Ovary (tissue), 10 donors: ENCODE measurements at places on chromosomes 11 and 22. TPM values are rescaled to one million over a fixed set of nuclear protein-coding genes. Genes with fewer than 3 reads are reported as not detected.
A peak's percentile ranks its signal among the peaks of the same experiment; 100 is the strongest.

- no peak for DNase-seq
Observed at GRCh38 chr11:70064008-70064725, 13.9 kb upstream of the ANO1 start.

- no peak for DNase-seq
Observed at GRCh38 chr11:85960678-85961077, 105.5 kb downstream of the CCDC83 start.

DNA sequence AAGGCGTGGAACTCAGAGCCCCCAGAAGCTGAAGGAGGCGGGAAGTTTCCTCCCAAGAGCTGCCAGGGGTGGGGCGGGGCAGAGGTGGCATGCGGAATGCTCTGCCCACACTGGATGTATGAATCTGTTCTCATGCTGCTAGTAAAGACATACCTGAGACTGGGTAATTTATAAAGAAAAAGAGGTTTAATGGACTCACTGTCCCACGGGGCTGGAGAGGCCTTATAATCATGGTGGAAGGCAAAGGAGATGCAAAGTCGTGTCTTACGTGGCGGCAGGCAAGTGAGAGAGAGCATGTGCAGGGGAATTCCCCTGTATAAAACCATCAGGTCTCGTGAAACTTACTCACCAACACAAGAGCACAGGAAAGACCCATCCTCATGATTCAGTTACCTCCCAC lies 57.6 kb downstream of the SMIM38 start:
- DNase-seq = no peak

DNA sequence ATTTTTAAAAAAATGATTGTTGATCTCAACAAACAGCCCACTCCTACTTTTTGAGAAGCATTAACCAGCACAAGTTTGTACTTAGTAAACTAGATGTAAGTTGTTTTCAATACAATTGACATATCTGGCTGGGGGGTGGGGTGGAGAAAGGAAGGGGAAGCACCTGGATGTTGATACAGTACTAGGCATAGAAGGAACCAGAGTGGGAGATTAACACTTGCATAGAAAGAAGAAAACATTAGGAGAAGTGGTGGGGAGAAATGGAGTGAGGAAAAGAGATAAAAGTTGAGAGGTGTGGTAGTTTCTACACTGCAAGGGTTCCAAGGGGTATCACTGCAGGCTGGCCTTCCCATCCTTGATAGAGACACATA lies 10.6 kb upstream of the GAB2 start:
- no peak for DNase-seq

DNA sequence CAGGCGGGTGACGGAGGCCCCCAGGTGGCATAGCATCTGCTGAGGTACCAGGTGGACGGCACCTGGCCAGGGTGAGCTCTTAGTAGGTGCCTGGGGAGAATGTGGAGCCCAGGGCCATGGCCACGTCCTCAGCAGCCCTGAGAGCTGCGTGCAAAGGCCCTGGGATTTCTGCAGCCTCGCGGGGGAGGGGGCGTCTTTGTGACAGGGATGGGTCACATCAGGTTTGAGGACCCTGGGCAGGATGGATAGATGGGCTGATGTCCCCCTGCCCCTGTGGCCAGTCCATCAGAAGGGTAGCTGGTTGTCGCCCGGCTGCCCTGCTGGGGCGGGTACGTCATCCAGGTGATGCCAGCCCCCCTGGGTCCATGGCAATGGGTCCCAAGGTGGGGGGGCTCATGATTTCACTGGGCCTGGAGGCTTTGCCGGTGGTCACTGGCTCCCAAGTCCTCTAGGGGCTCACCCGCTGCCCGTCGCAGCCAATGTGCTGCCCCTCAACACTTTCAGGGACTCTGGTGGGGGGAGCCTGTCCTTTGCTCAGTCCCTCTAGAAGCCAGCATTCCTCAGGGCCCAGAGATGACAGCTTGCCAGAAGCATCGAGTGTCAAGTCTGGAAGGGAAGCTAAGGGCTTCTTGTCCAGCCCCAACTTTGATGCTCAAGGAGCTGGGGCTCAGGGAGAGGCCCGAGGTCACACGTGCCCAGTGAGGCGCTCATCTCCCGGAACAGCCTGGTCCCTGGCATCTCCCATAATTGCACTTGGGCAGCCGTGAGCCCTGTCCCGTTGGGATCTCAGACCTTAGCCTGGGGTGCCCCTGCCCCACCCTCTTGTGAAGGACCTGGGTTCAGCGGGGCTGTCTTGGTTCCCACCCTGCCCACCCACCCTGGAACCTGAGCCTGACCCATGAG lies 777 bp downstream of the TBX10 start:
- no peak for DNase-seq

GRCh38 chr11:45590743-45591142 lies 74.7 kb downstream of the CHST1 start:
- DNase-seq = no peak

DNA sequence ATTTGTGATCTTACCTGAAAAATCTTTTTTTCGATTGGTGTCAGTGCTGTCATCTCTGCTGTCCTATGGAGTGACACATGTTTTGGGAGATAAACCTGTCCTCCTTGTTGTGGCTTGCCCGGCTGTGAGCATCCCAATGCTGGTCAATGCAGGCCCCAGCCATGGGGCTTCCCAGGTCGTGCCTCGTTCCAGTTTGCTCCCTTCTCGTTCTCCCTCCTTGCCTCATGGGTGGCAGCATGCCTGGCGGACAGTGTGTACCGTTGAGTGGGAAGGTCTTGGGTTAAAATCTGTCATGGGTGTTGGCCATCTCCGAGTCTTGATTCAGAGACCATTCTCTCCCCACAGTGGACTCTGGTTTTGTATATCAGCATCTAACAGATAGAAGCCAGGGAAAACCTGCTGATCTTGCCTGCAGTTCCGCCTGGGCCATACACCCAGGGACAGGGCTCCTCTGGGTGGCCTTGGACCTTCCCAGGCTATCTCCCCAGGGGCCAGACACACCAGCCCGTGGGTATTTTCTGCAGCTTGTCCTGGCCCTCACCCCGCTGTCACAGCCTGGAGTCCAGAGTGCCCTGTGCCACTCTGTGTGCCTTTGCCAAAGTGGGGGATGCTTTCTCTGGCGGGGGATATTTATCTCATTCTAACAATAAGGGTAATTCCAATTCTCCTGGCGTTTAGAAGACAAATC lies 208.1 kb downstream of the TBC1D22A start:
- no peak for DNase-seq

GRCh38 chr11:32549611-32550187 lies 33.9 kb upstream of the EIF3M start:
- no peak for DNase-seq

DNA sequence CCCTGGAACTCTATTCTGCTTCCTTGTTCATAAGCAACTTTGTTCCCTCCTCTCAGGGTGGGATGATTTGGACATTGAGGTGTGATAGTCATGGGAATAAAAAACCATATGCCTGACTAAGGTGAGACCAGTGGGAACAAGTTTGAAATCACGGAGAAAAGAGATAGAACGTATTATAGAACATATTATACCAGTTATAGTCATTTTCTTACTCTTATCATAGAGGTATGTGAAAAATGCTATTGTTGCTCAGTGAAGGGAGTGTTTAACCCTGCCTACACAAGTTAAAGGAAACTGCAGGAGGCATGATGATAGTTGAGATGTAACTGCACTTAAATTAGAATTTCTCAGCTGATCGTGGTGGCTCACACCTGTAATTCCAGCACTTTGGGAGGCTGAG lies 15.5 kb downstream of the OR6Q1 start:
- DNase-seq = no peak

DNA sequence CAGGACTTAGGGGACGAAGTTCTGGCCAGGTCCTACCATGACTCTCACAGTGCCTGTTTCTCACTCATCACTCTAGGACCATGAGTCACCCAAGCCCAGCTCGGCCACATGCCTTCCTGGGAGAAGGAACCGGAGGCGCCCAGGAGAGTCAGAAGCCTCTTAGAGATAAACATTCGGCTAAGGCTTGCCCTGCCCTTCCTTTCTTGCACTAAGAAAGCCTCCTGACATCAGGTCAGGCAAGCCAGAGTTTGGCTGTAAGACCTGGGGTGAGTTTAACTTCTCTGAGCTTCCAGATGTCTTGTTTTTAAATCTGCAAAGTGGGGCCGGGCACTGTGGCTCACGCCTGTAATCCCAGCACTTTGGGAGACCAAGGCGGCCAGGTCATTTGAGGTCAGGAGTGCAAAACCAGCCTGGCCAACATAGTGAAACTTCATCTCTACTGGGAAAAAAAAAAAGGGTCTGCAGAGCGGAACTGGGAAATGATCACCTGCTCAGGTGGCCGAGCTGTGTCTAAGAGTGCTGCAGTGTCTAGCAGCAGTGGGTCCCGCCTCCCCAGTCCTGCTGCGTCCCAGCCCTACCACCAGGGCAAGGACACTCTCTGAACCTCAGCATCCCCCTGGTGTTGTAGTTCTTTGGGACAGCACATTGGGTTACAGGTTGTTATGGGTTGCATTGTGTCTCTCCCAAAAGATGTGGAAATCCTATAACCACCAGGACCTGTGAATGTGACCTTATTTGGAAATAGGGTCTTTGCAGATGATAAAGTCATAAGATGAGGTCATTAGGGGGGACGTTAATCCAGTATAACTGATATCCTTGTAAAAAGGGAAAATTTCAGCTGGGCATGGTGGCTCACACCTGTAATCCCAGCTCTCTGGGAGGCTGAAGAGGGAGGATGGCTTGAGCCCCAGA lies 1.8 kb upstream of the CARS1 start:
- DNase-seq = no peak

DNA sequence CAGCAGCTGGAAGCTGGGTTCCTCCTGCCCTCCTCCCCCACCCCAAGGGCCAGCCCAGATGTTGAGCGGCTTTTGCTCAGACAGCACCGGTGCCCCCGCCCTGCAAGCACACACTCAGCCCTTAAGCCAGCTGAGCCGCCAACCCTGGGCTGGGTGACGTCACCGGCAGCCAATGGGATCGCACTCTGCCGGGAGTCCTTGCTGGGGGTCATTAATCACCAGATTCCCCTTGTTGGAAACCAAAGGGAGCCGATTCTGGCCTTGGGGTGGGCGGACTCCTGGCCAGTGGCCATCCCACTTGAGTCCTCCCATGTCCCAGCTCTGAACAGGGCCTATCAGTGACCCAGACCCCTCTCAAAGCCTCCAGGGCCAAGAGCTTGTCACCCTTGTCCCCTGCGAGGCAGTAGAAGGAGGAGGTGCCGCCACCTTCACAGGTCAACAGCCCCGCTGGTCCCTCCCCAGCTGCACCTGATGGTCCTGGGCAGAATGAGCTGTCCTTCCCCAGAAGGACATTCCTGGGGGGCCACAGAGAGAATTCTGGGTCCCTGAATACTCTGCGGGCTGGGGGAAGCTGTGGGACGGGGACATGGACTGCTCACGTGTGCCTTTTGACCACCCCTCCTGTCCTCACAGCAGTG lies 7.4 kb downstream of the DUSP8 start:
- DNase-seq = peak; percentile 56

DNA sequence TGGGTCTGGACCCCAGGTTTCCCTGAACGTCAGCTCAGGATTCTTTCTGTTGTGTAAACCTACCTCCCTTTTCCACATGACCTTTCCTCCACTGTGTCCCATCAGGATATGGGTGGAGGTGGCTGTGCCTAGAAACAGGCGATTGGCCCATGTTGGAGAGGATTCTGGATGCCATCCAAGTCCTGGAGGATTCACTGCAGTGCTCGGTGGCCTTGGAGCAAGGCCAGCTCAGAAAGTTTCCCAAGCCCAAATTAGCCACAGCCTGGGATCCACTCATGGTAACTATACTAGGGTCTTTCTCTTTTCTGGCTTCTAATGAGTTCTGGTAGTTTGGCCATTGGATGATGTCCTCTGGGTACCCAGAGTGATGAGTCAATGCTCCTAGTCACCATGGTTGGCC lies 141.6 kb downstream of the SNX19 start:
- DNase-seq = no peak

DNA sequence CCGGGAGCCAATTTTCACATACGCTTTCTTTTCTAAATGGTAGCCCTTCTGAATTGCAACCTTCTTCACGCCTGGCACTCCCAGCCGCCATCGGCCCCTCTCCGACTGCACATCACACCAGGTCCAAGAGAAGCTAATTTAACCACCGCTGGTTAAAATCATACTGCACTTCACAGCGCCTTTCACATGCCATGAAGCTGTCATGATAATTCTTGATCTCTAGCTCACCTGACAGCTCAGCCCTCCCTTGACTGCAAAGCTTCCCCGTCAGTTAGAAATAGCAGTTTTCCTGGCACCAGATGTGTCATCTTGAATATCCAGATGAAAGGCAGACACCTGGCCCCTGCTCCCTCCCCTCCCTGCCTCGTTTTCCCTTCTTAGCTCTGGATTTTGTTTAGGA lies 101.4 kb downstream of the ARL14EP start:
- no peak for DNase-seq

DNA sequence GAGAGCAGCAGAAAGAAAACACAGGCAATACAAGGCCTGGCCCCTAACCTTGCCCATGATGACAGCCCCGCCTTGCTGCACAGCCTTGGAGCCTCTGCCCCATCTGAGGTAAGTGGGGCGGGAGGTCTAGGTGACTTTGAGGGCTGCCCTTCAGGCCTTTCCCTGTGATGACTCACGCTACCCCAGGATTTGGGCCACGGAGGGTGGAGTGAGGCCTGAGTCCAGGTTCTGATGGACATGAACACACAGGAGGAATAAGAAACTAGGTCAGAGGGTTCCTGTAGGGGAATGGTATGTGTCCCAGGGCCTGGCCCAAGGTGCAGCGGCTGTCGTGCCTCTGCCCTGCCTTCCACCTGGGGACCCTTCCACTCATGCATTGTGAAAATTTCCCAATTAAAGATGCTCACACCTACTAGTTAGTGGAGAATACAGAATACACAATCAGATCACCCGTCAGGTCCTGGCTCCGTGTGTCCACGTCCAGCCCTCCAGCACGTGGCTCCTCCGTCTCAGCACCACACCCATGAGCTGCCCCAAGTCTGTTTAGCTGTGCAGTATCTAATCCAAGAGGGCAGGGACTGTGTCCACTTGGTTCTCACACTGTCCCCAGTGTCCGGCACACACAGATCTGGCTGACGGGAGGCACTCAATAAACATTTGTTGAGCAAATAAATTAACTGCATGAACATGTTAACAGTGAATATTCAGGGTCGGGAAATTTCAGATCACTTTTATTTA lies 111.0 kb downstream of the CHST1 start:
- DNase-seq = no peak

DNA sequence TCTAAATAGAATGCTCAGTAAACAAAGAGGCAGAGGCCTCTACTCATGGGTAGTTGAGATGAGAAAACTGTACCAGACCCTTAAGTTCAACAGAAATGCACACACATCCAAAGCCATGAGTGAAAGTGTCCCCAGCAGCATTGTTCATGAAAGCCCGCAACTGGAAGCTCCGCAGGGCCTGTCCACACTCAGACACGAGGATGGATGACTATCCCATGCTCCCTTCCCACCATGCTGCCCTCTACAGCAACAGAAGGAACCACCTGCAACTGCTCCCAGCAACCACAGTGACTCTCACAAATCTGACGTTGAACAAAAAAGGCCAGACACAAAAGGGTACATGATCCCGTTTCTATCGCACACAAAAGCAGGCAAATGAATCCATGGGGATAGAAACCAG lies 76.9 kb upstream of the ANO1 start:
- DNase-seq = no peak

- DNase-seq = no peak
Observed at GRCh38 chr11:34634694-34635062, 13.8 kb downstream of the EHF start.

- no peak for DNase-seq
Observed at GRCh38 chr22:45952151-45952550, 24.8 kb downstream of the WNT7B start.

- DNase-seq = peak; percentile 71
Observed at GRCh38 chr22:20243537-20244249, 24.4 kb downstream of the RTN4R start.

The SMTNL1 gene
- not detected for polyA plus RNA-seq

The HBB gene
- polyA plus RNA-seq = 211 TPM

The HEPN1 gene
- polyA plus RNA-seq = not detected

The RAB36 gene
- 5.1 TPM for polyA plus RNA-seq

The APOBEC3A gene
- 0.10 TPM for polyA plus RNA-seq

The APOA4 gene
- 0.19 TPM for polyA plus RNA-seq

The CDCA5 gene
- polyA plus RNA-seq = 1.2 TPM

The CSF2RB gene
- polyA plus RNA-seq = 0.96 TPM

The PGM2L1 gene
- 1.0 TPM for polyA plus RNA-seq
